Stomach (tissue), 19 donors: ENCODE measurements at places on chromosomes 12 and 14. TPM values are rescaled to one million over a fixed set of nuclear protein-coding genes. Genes with fewer than 3 reads are reported as not detected.

WNT1 gene
- total RNA-seq = not detected

CCNT1 gene
- total RNA-seq = 13.9 TPM

SINHCAF gene
- 34.5 TPM for total RNA-seq

SLC5A8 gene
- total RNA-seq = not detected

OR4N5 gene
- total RNA-seq = not detected

NRDE2 gene
- total RNA-seq = 31.2 TPM

C1S gene
- total RNA-seq = 404 TPM

TAS2R9 gene
- total RNA-seq = not detected

RAPGEF3 gene
- 114 TPM for total RNA-seq

KCNMB4 gene
- total RNA-seq = 2.9 TPM

BMP4 gene
- 76.4 TPM for total RNA-seq

MFAP5 gene
- total RNA-seq = 195 TPM

CDCA4 gene
- 2.9 TPM for total RNA-seq

GON7 gene
- total RNA-seq = 16.2 TPM

SERPINA12 gene
- not detected for total RNA-seq

LALBA gene
- not detected for total RNA-seq

ADAMTS20 gene
- total RNA-seq = not detected

SERPINA3 gene
- 392 TPM for total RNA-seq

UNC79 gene
- not detected for total RNA-seq

ANKRD33 gene
- total RNA-seq = not detected

CCDC175 gene
- total RNA-seq = not detected

SIRT4 gene
- total RNA-seq = 5.4 TPM

ITGA7 gene
- 58.0 TPM for total RNA-seq

AKT1 gene
- 292 TPM for total RNA-seq

OTX2 gene
- not detected for total RNA-seq
